ENCODE measurements at places on chromosomes 6 and 20. TPM values are rescaled to one million over a fixed set of nuclear protein-coding genes. Genes with fewer than 3 reads are reported as not detected.

Gene TNXB
- 30.4 TPM for total RNA-seq

Gene TJAP1
- 23.0 TPM for total RNA-seq

Gene IMPG1
- not detected for total RNA-seq

Gene RBPJL
- not detected for total RNA-seq

Gene CHRNA4
- not detected for total RNA-seq

Gene OR2H1
- not detected for total RNA-seq

Gene GNMT
- total RNA-seq = 1.0 TPM

Gene CLPSL2
- total RNA-seq = 0.74 TPM

Gene MDN1
- 76.8 TPM for total RNA-seq

Gene CCDC170
- total RNA-seq = not detected

Gene FOXS1
- total RNA-seq = not detected

Gene SS18L1
- total RNA-seq = 52.4 TPM

Gene NRSN1
- not detected for total RNA-seq

Gene METTL24
- total RNA-seq = not detected

Gene TEAD3
- total RNA-seq = 1.5 TPM

Gene CLVS2
- not detected for total RNA-seq

Gene SLC22A16
- total RNA-seq = not detected

Gene ZBP1
- 1.1 TPM for total RNA-seq

Gene OTOR
- total RNA-seq = not detected

Gene TNF
- total RNA-seq = 250 TPM

Gene OLIG3
- total RNA-seq = 0.35 TPM

Gene EPHA7
- not detected for total RNA-seq

Gene ZNF831
- total RNA-seq = 12.7 TPM

Gene OPRL1
- total RNA-seq = 0.32 TPM

All from activated naive CD4-positive, alpha-beta T cell treated with anti-CD3 and anti-CD28 coated beads, Interleukin-2, amount 50 U/mL, for 72 hours (primary cell).